ENCODE measurements at places on chromosomes 5 and 9.
A peak's percentile ranks its signal among the peaks of the same experiment; 100 is the strongest.

DNA sequence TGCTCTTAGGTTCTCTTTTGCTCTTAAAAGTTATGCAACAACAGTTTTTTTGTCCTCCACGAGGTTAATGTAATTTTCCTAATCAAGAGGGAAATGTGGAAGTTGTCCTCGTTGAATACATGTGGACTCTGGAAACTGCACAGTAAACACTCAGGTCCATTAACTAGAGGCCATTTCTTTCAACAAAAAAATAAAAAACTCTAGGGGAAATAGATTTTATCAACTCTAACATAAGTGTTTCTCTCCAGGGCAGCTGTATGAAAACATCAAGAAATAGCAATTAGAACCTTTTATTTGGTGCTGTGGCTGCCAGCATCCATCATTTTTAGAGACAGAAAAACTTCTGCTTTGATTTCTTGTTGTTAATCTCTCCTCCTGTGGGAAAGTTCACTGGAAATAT is 288.6 kb downstream of the ICE1 start:
- DNase-seq = no peak

- DNase-seq = no peak
Observed at GRCh38 chr5:8349855-8350254, 480.9 kb downstream of the MTRR start.

DNA sequence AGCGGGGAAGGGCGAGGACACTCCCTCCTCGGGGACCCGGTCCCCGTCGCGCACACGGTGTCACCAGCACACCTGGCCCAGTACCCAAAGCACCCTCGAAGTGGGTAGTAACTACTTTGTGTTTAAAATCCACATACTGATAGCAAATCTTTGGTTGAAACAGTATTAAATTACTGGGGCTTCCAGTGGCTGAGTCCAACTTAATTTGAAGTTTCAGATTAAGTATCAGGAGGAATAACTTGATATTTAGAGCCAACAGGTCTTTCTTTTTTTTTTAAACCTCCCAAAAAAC is 615 bp downstream of the ATG10 start:
- DNase-seq = no peak

- DNase-seq = no peak
Observed at GRCh38 chr9:104869811-104870210, 58.1 kb downstream of the ABCA1 start.

GRCh38 chr5:78644741-78645300 is 3.8 kb downstream of the LHFPL2 start:
- no peak for DNase-seq

- no peak for DNase-seq
Observed at GRCh38 chr5:68257210-68257609, 41.7 kb downstream of the PIK3R1 start.

DNA sequence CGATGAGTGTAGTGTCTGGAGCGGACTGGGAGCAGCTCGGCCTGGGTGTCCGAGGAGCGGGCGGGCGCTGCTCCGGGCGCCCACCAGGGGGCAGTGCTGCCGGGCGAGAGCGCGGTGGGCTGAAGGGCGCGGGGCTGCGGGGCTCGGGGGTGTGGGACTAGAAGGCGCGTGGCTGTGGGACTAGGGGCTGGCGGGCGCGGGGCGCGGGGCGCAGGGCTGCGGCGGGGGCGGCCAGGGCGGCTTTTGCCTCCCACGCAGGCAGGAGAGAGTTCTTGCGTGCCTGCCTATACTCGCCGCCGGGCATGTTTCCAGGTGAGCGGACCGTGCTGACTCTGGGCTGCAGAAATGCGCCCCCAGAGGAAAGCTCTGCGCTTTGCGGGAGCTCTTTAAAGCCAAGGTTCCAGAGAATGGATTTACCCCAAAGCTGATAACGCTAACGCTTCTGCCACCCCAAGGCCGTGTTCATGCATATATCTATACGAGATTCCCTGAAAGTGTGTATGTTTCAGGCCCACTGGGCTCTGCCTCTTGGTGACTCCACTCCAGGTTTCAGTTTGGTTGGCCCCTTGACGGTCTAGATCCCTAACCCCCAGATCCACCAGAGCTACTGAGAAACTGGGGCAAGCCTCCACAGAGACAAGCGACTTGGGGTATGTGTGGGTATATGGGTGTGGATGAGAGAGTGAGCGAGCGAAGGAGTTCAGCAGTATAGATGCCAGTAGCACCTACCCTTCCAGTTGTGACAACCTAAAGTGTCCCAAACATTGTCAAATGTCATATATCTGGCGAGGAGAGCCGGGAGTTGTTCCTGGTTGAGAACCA is 56.2 kb downstream of the ACER2 start:
- DNase-seq = peak; percentile 82

Measured in naive thymus-derived CD8-positive, alpha-beta T cell (primary cell).